A549 treated with RU486 at 1 μM for 4 hours (cell line): ENCODE measurements at places on chromosomes 1 and 21. TPM values are rescaled to one million over a fixed set of nuclear protein-coding genes. Genes with fewer than 3 reads are reported as not detected.

The NKAIN1 gene
- 0.97 to 1.6 TPM (median 1.1 TPM) in 5 replicates for total RNA-seq

The LCE2C gene
- not detected in 5 replicates for total RNA-seq

The FAM151A gene
- not detected in 5 replicates for total RNA-seq

The KANK4 gene
- 0.31 to 0.50 TPM (median 0.38 TPM) in 5 replicates for total RNA-seq

The FABP3 gene
- total RNA-seq: not detected in 5 replicates

The CHTOP gene
- total RNA-seq: 66.4 to 82.5 TPM (median 76.1 TPM) in 5 replicates

The ASCL5 gene
- total RNA-seq: 0.15 to 0.20 TPM in 2 of 5 replicates, not detected in the others

The MRPL20 gene
- total RNA-seq: 127 to 156 TPM (median 138 TPM) in 5 replicates

The MROH9 gene
- not detected in 5 replicates for total RNA-seq

The TLR5 gene
- total RNA-seq: 0.08 to 0.42 TPM (median 0.20 TPM) in 5 replicates

The SELL gene
- 0.10 to 0.27 TPM (median 0.25 TPM) in 4 of 5 replicates, not detected in the other for total RNA-seq

The PLA2G2F gene
- total RNA-seq: not detected in 5 replicates

The CFHR5 gene
- total RNA-seq: not detected in 5 replicates

The TNNT2 gene
- 0.17 to 0.27 TPM in 2 of 5 replicates, not detected in the others for total RNA-seq

The ERG gene
- total RNA-seq: 0.21 TPM in 1 of 5 replicates, not detected in the others

The AMY2A gene
- total RNA-seq: not detected in 5 replicates

The BRINP3 gene
- total RNA-seq: not detected in 5 replicates

The CYYR1 gene
- total RNA-seq: not detected in 5 replicates

The C4BPB gene
- 0.93 to 2.0 TPM (median 1.2 TPM) in 5 replicates for total RNA-seq

The PDE9A gene
- total RNA-seq: 1.1 to 1.7 TPM (median 1.2 TPM) in 5 replicates

The ANGPTL7 gene
- total RNA-seq: not detected in 5 replicates

The ANGPTL3 gene
- total RNA-seq: 0.06 TPM in 1 of 5 replicates, not detected in the others

The ATP6V1G3 gene
- total RNA-seq: not detected in 5 replicates

The ZBTB21 gene
- 4.7 to 6.5 TPM (median 6.2 TPM) in 5 replicates for total RNA-seq

The GJB3 gene
- total RNA-seq: 3.6 to 9.0 TPM (median 6.3 TPM) in 5 replicates

The KRTAP25-1 gene
- not detected in 5 replicates for total RNA-seq

The LRRC41 gene
- 34.3 to 44.1 TPM (median 40.6 TPM) in 5 replicates for total RNA-seq

The METTL13 gene
- 40.5 to 49.1 TPM (median 46.1 TPM) in 5 replicates for total RNA-seq

The KIAA1614 gene
- 0.26 to 1.1 TPM (median 0.92 TPM) in 5 replicates for total RNA-seq

The FAM110D gene
- total RNA-seq: 0.06 TPM in 1 of 5 replicates, not detected in the others

The CRABP2 gene
- total RNA-seq: 11.5 to 19.1 TPM (median 11.6 TPM) in 5 replicates

The DAB1 gene
- total RNA-seq: not detected in 5 replicates

The NCF2 gene
- total RNA-seq: 2.3 to 3.4 TPM (median 2.8 TPM) in 5 replicates

The COL8A2 gene
- total RNA-seq: 0.06 to 0.12 TPM (median 0.08 TPM) in 5 replicates

The TFF2 gene
- 0.47 TPM in 1 of 5 replicates, not detected in the others for total RNA-seq

The C1orf74 gene
- 1.2 to 1.7 TPM (median 1.5 TPM) in 5 replicates for total RNA-seq

The FCMR gene
- total RNA-seq: 3.7 to 7.0 TPM (median 4.5 TPM) in 5 replicates

The TMEM240 gene
- 0.22 to 0.52 TPM (median 0.36 TPM) in 5 replicates for total RNA-seq

The EFNA1 gene
- total RNA-seq: 34.4 to 48.7 TPM (median 37.8 TPM) in 5 replicates

The ACTN2 gene
- 0.02 to 0.07 TPM in 2 of 5 replicates, not detected in the others for total RNA-seq

The SPRR2G gene
- not detected in 5 replicates for total RNA-seq

The RGS16 gene
- 0.17 to 0.37 TPM (median 0.34 TPM) in 5 replicates for total RNA-seq

The GPR3 gene
- 1.5 to 2.7 TPM (median 2.3 TPM) in 5 replicates for total RNA-seq

The DNASE2B gene
- total RNA-seq: not detected in 5 replicates

The TADA1 gene
- 9.3 to 13.8 TPM (median 13.1 TPM) in 5 replicates for total RNA-seq

The HSPB7 gene
- total RNA-seq: not detected in 5 replicates

The CFAP126 gene
- total RNA-seq: 0.14 to 0.56 TPM (median 0.28 TPM) in 4 of 5 replicates, not detected in the other

The GSTM2 gene
- 3.0 to 4.6 TPM (median 3.9 TPM) in 5 replicates for total RNA-seq

The DEPDC1 gene
- total RNA-seq: 4.1 to 17.3 TPM (median 15.8 TPM) in 5 replicates

The CTTNBP2NL gene
- total RNA-seq: 6.1 to 9.2 TPM (median 7.6 TPM) in 5 replicates

The LMX1A gene
- total RNA-seq: not detected in 5 replicates

The OR2L8 gene
- not detected in 5 replicates for total RNA-seq

The MFAP2 gene
- total RNA-seq: 0.21 to 0.53 TPM (median 0.45 TPM) in 4 of 5 replicates, not detected in the other
